ENCODE measurements at places on chromosomes 6 and 20.

GRCh38 chr6:127818149-127818548, 82.7 kb downstream of the THEMIS start:
- no peak for DNase-seq

DNA sequence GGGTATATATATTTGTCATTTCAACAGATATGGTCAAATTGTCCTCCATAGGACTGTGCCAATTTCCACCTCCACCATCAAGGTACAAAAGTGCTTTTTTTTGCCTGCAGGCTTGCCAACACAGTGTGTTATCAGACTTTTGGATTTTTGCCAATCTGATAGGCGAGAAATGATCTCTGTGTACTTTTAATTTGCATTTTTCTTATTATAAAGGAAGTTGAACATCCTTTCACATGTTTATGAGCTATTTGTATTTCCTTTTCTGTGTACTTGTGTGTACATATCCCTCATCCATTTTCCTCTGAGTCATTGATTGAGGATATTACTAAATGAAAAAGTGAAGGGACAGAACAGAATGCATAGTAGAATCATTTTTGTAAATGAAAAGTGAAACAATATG, 39.0 kb upstream of the PTPN1 start:
- no peak for DNase-seq

- no peak for DNase-seq
These were observed 4.7 kb upstream of the CCN2 start for GRCh38 chr6:131955876-131956275.

DNA sequence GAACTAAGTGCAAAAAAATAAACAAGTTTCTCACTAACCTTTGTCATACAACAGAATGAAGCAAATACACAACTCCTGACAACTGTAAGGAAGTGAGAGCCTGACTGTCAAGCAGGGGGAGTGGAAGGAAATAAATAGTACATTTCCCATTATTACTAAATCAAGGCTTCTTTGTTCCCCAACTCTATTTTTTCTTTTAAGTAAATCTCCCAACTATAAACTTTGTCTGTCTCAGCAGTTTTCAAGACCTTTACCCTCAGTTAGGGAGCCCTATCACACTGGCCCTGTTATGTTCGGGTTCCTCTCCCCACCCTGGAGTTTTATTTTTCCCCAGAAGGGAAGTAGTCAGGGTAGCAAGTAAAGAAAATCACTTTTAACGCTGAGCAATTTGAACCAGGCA, 24.1 kb upstream of the IPCEF1 start:
- no peak for DNase-seq

DNA sequence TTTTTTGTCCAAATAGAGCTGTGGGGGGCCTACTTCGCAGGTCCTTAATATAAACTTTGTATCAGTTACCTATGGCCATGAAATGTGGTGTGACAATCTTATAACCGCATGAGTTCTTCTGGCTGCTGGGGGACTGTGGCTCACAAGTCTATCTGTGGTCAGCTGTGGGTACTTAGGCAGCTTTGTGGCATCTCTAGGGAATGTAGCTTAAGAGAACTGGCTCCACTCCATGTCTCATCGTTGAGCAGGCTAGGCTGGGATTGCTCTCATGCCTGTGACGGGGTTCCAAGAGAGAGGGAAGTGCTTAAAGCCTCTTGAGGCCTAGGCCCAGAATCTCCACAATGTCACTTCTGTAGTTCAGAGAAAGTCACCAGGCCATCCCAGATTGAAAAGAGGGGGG, 140.5 kb downstream of the BTBD3 start:
- DNase-seq = no peak

DNA sequence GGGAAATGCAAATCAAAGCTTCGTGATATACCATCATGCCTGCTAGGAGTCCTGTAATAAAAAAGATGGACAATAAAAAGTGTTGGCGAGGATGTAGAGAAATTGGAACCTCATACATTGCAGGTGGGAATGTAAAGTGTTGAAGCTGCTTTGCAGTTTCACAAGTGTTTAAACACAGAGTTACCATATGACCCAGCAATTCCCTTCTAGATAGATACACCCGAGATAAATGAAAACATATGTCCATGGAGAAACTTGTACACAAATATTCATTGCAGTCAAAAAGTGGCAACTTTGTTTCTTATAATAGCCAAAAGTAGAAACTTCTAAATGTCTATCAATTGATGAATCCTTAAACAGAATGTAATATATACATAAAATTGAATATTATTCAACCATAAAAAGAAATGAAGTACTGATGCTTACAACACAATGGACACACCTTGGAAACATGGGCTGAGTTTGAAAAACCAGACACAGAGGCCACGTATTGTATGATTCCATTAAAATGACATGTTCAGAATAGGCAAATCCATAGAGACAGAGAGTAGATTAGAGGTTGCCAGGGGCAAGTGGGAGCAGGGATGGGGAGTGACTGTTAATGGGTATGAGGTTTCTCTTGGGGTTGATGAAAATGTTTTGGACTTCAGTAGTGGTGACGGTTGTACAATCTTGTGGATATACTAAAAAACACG, 20.8 kb upstream of the ERVFRD-1 start:
- no peak for DNase-seq

DNA sequence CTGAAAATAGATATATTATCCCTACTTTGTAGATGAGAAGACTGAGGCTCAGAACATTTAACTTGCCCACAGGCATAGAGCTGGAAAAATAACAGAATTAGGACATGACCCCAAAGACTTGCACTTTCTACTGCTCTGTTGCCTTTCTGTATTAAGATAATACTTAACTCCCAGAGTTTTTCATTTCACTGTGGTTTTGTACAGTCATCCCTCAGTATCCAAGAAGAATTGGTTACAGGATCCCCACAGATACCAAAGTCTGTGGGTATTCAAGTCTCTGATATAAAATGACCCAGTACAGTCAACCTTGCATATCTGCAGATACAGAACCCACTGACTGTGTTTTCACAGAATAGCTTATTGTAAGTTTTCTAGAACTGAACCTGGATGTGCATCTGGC, 16.8 kb downstream of the MRS2 start:
- no peak for DNase-seq

DNA sequence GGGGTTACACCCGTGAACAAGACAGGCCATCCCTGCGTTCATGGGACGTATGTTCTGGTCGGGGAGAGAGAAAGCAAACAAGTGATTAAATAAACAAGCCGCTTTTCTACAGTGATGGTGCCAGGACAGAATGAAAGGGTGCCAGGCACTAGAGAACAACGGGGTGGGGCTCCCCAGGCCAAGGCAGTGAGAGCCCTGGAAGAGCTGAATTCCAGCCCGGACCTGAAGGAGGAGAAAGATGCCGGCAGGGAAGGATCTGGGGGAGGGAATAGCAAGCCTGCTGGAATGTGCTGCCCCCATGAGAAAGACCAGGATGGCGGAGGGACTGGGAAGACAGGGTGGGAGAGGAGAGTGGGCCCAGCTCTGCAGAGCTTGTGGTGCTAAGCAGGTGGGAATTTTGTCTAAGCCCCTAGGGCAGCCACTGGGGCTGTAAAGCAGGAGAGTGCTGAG, 7.5 kb downstream of the SNAI1 start:
- DNase-seq = no peak

DNA sequence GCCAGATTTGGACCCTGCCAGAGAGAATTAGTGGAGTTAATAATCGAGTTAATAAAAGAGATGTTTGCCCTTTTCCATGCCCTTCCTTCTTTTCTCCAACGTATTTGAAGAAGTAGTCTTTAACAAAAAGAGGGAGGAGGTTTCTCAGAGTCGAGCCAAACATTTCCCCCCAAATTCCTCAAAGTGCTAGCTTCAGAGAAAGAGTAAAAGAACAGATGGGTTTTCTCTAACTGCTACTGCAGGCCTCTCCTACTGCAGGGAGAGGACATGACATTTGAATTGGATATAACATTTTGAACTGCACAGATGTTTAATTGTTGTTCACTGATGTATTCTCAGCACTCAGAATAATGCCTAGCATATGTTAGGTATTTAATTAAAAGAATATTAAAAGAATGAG, 25.5 kb downstream of the RWDD2A start:
- DNase-seq = no peak

DNA sequence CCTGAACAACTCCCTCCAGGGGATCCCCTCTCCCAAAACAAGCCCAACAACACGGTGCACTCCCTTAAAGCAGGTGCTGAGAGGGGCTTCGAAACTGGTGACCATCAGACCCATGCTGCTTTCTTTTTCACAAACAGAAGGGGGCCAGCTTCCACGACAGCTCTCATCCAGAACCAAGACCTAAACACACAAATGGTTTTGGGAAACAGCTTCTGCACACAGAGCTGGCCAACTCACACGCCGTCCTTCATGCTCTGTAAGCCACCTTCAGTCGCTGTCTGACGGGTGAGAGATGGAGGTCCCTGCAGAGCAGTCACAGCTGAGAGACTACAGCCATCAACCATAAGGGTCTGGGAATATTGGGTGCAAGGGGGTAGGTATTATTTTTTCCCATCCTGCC, 76.3 kb downstream of the ZMYND8 start:
- DNase-seq = no peak

GRCh38 chr20:44231193-44231592, 15.9 kb upstream of the GDAP1L1 start:
- no peak for DNase-seq

DNA sequence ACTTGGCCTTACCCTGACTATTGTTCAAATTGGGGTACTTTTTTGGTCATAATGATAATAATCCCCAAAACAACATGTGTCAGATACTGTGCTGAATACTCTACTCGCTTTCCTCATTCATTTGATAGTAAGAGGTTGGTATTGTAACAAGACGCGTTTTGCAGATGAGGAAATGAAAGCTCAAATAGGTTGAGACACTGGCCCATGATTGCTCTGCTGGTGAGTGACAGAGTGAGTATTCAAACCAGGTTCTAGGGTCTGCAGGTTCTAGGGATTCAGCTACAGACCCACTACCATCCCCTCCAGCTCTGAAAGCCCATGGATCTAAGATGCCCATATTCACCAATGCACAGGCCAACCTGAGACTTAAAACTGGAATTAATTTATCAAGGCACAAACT, 1.3 kb upstream of the ENPP4 start:
- no peak for DNase-seq

GRCh38 chr20:25014816-25015215, 22.3 kb upstream of the APMAP start:
- no peak for DNase-seq

- no peak for DNase-seq
These were observed 179.2 kb downstream of the PKHD1 start for GRCh38 chr6:51908243-51908642.

DNA sequence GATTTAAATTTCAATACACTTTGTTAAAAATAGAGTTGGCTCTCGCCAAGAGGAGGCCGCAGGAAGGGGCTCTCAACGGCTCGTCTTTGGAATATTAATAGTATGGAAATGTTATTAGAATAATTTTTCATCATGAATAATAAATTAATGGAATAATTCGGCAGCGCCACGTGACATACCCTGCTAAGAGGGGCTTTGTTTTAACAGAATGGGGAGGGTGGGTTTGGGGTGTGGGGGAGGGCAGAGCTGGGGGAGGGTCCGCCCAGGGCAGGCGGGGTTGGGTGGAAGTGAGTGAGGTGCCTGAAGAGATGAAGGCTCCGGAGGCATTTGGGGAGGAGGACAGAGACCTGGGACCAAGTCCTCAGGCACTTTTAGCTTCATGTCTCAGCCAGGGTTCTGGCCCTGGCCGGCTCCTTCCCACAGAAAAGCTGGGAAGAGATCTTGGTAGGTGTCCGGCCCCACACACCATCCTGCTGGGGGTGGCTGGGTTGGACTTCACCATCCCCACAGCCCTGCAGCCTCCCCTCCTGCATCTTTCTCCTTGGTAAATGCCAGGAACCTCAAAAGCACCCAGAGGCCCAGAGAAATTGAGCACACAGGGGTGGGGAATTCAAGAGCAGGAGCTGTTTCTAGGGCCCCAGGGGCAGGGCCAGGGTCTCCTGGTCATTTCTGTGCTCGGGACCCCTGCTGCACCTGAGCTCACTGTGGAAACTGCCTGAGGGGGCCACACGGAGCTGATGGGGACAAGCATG, 93.6 kb upstream of the BHLHE23 start:
- no peak for DNase-seq

DNA sequence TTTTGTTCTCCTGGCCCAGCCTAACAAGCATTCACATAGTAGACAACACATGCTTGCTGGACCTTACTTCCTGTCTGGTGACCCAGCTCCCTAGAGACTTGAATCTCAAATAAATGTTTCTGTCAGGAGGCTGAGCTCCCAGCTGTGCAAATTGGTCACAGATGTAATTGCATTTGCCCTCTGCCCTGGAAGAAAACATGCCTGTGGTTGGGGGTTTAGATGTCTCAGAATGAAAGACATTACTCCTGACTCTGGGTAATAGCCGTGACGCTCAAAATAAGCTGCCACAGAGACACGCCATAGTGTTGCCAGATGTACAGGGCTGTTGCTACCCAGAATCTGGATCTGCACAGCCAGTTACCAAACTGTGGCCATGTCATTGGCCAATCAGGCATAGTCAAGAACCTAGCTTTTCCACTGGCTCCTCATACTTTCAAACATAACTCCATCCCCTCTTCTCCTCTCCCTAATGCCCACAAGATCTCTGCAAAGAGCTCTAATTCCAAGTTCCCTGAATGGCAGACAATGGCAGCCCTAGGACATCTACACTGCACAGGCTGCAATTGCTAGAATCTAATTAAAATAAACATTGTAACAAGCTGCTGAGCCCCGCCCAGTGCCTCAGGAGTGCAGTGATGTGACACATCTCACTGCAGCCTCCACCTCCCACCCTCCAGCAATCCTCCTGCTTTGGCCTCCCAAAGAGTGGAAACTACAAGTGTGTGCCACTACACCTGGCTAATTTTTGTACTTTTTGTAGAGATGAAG, 32.8 kb upstream of the GMPR start:
- no peak for DNase-seq

GRCh38 chr6:150528648-150529285, 70.9 kb upstream of the PLEKHG1 start:
- no peak for DNase-seq

DNA sequence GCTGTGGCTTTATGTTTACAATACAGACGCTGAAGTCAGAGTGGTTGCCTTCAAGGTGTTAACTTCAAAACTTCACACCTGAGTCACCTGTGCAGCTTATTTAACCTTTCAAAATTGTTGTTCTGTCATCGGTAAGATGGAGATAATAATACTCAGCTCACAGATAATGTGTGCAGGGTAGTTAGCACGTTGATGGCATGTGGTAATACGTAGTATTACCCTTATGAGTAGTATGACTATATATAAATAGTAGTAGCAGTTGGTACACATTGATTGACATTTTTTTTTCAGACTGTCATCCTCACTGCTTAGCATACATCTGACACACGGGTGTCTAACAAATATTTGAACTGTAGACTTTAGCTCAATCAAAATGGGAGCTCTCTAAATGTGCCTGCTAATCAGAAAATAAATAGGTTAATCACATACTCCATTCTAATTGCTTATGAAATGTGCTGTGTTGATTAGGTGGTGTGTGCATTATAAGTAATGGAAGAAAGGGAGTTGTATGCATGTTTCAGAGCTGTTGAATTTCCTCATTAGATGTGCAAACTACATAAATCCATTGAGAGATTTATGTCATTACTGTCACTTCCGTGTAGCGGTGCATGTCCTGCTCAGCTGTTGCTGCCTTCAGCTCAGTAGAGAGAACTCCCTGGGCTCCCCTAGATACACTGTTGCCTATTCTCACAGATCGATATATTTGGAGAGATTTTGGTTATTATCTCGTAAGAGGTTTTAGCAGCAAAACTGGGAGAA, 11.2 kb upstream of the MROH8 start:
- no peak for DNase-seq
